ENCODE measurements at places on chromosomes 6 and 20. TPM values are rescaled to one million over a fixed set of nuclear protein-coding genes. Genes with fewer than 3 reads are reported as not detected.

The SIRPA gene
- 51.8 TPM for total RNA-seq

The FAM83C gene
- total RNA-seq, result not detected

The C20orf96 gene
- 2.4 TPM for total RNA-seq

DNA sequence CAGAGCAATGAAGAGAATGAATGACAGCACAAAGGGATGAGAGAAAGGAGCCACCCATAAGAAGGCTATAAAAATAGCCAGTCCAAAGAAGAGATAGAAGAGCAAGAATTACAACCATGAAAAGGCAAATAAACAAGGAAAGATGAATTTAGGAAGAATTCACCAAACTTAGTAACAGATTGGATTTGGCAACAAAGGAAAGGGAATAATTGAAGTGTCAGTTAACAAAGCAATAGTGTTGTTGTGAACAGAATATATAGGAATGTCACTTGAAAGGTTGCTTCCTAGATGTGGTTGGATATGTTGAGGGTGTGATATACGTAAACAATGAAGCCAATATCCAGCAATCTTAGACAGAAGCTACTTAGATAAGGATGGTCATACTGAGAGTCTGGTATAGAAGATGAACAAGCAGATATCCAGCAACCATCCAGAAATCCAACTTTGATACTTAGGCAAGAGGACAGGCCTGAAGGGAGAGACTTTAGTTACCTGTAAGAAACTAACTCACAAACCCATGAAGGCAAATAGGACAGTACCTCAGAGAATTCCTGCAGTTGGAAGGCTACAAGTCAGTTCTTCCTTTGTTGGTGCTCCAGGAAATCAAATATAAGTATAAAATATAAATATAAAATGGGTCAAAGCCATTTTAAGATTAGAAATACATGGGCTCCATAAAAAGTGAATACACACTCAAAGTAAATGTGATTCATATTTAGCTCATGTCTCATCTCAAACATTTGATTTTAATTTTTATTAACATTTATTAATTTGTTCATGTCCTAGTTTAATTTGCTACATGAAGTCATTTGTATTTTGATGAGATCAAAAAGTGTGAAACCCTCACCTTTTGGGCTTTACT is 106.5 kb downstream of the HFE start:
- DNase-seq, result no peak

The LHFPL5 gene
- not detected for total RNA-seq

The CLVS2 gene
- total RNA-seq, result not detected

DNA sequence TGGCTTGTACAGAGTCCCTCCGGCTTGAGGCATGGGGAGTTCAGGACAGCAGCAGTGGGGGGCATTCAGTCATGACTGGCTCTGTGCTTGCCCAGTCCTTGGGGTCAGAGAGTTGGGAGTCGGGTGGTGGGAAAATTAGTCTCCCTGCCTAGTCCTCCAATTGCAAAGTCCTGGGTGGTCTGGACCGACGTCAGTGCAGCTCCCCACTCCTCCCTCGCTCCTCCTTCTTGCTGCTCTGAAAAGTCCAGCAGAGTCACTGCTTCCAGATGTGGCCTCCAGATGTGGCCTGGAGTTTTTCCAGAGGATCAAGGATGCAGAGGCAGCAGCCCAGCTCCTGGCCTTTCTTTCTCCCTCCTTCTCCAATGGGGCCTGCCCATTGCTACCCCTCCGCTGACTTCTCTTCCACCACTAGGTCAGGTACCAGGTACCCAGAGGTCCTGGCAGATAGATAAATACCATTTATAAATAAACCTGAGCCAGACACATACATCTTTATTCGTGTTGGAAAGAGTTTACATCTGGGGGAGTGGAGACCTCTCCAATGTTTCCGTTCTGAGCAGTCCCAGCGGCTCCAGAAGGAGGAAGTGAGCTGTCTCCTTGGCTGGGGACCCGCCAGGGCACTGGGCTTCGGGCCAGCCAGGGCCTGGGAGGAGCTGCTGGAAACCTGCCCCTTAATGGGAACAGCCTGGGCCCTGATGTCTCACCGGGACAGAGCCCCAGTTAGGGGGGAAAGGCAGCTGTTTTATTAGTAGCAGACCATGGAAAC is 49.0 kb upstream of the RNF24 start:
- peak; percentile 26 for DNase-seq
